ENCODE measurements at places on chromosomes 2 and 18. TPM values are rescaled to one million over a fixed set of nuclear protein-coding genes. Genes with fewer than 3 reads are reported as not detected.

Gene TWIST2
- 21.5 TPM for total RNA-seq

Gene SERPINB3
- total RNA-seq: not detected

Gene TMEM247
- total RNA-seq: not detected

Gene PNPT1
- 20.7 TPM for total RNA-seq

Gene LYG2
- not detected for total RNA-seq

Gene PTPN18
- total RNA-seq: 45.5 TPM

Gene C2orf78
- total RNA-seq: not detected

Gene CAPN14
- 0.15 TPM for total RNA-seq

DNA sequence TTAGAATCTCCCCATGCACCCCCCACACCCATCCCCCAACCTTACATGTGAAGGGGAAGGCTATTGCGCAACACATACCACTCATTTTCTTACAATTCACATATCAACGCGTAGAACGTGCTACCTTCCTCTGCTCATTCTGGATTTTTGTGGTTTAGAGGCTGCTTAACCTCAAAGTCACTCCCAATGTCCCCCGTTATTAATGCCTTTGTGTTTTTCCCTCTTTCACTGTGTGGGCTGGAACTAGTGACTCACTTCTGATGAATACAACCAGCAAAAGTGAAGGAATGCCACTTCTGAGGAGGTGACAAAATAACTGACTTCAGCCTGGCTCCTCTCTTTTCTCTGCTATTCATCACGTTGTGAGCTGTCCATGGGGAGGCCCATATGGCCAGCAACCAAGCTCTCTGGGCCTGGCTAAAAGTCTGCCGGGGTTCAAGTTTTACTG is 342.5 kb upstream of the NXPH2 start:
- DNase-seq: no peak

- DNase-seq: no peak
These were observed 28.3 kb upstream of the FZD7 start for GRCh38 chr2:202005272-202005887.

DNA sequence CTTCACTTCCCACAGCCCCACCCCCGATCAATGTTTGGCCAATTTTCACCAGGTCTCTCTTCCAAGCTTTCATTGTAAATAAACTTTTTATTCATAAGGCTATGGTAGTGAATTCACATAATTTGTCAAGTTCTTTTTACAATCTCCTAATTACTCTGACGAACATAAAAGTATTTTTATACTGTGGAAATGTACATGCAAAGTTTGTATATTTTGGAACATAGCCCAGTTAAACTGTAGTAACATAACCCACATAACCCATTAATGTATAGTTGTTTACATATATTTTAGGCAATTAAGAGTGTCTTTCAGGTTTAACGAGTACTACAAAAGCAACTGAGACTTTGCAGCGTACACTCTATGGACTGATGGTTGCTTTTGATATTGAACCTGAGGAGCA is 228.3 kb upstream of the ERBB4 start:
- DNase-seq: no peak

DNA sequence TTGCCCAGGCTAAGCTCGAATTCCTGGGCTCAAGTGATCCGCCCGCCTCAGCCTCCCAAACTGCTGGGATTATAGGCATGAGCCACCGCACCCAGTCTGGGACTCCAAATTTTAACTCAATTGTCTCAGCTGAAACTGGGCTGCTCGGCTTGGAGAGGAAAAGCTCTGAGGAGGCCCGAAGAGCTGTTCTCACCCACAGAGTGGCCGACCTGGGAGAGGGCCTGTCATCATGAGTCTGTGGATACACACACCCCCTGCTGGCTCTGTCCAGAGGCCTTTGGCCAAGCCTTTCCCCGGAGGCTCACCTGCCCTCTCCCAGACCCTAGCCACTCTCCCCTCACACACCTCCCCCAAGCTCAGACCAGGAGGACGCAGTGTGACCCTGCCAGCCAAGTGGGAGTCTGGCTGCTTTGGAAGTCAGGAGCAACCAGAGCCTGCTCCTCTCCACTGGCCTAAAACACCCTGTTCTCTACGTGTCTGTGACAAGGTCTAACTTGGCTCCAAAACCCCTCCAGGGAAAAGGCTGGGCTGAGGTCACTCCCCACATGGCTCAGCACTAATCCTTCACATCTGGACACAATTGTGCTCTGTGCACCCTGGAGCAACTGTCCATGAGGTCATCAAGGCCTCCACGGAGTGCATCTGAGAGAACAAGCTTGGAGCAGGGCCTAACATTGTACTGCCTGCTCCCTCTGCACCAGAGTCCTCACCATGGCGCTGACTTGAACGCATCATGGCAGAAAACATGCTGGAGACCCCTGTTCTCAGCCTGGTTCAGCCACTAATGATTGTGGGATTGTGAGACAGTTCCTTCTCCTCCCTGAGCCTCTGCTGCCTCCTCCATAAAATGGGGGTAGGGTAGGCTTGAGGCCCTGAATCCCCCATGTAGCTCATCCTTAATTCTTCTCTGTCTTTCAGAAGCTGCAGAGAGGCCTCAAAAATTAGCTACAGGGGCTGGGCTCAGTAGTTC is 49.9 kb upstream of the RAB6C start:
- no peak for DNase-seq

DNA sequence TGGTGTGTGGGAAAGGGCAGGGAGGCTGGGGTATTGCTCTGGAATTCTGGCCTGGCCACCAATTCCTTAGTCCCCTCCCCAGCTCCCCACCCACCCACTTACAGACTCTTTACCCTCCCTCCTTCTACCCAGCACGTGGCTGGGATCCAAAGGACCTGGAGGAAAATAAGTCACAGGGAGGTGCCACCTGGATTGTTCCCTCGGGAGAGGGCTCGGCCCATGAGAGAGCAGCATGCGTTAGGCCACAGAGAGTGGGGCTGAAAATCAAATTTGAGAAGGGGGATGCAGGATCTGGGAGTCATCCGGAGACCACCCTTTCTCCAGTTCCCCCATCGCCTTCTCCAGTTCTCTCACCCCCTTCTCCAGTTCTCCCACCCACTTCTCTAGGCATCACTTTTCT is 3.0 kb downstream of the ASPRV1 start:
- no peak for DNase-seq

DNA sequence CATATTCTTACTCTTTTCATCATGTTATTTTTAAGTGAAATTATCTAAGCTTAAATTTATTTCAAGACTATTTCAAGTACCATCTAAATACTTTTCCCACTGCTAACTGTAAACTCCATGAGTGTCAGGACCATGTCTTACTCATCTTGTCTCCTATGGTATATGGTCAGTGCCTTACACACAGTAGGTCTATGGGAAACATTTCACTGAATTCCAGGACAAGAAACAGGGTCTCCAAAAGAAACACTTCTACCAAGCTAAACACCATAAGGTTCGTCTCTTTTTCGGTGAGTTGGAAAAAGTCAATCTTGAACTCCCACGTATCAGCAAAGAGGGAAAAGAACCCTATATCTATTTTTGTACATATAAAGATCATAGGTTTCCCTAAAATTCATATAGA is 6.5 kb downstream of the SUCLG1 start:
- DNase-seq: no peak

GRCh38 chr2:168661863-168662256 is 140.6 kb upstream of the NOSTRIN start:
- DNase-seq: no peak

GRCh38 chr2:136284226-136285119 is 166.5 kb upstream of the CXCR4 start:
- DNase-seq: no peak
